ENCODE measurements at places on chromosomes 2 and 18. TPM values are rescaled to one million over a fixed set of nuclear protein-coding genes. Genes with fewer than 3 reads are reported as not detected.

NAT8 gene
- total RNA-seq: not detected

DNAH6 gene
- total RNA-seq: 25.0 TPM

HRH4 gene
- total RNA-seq: 1.1 TPM

ANKRD36 gene
- total RNA-seq: 14.9 TPM

Data from upper lobe of left lung (tissue), 6 donors.